SHP77 treated with DMSO at 0.1 percent for 48 hours (cell line): ENCODE measurements at places on chromosomes 13 and 19.

DNA sequence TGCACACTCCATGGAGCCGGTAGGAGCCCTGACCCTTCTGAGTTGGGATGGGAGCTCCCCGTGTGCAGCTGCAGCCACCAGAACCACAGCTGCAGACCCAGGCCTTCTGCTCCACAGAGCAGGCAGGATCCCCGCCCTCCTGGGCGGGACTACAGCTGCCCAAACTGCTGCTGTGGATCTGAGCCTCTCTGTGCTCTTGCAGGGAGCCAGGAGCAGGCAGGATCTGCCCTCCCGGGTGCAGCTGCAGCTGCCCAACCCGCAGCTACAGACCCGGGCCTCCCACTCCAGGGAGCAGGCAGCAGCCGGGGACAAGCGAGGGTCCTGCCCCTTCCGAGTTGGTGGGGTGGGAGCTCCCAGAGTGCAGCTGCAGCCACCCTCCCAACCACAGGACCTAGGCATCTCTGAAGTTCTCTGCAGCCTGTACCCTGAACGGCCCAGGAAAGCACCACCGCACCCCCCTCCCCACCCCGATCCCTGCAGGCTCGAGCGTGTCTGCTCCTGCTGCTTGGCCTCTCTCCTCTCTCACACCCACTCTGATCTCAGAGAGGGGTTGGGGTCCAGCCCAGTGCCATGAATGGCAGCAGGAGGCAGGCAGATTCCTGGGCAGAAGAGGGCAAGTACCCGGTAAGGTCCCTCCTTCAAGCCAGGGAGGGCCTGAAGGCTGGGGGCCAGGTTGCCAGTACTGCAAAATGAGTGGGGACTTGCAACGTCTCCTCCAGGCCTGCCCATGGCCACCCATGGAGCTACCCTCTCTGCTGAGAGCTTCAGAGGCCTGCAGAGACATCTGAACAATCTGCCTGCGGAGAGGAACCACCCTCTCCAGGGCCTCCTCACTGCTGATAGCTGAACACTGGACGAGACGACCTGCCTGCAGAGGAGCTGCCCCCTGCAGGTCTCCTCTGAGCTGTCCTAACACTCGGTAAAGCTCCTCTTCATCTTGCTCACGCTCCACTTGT lies 16.4 kb upstream of the EMP3 start:
- DNase-seq: no peak

- peak; percentile 18 for DNase-seq
Measured at GRCh38 chr19:4567584-4568071, 8.1 kb upstream of the SEMA6B start.

- peak; percentile 88 for DNase-seq
Measured at GRCh38 chr13:85799097-85799582, at the start of gene SLITRK6. TSS of gene SLITRK6 (minus strand) at chr13:85799419. CDS start at chr13:85796508, 2,911 bp downstream.

GRCh38 chr13:93151277-93151676 lies 75.3 kb upstream of the GPC6 start:
- no peak for DNase-seq

GRCh38 chr13:21550918-21551317 lies 53.1 kb downstream of the MICU2 start:
- DNase-seq: no peak

DNA sequence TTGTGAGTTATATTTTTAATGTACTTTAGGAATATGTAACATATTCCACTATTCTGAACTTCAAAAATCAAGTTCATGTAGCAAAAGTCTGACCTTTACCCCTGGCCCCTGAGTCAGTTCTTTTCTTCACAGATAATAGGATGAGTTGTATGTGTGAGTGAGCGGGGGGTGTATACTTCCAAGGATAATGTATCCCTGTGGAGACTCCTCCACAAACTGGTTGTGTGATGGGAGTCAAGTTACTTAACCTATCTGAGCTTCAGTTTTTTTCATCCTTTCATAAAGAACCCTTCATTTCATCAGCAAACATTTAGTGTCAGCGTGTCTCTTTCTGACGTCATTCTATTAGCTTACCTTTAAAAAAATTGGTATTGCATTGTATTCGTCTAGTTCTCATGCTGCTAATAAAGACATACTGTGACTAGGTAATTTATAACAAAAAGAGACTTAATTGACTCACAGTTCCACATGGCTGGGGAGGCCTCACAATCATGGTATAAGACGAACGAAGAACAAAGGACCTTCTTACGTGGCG lies 288.1 kb upstream of the GPC6 start:
- DNase-seq: no peak
